ENCODE measurements at places on chromosomes 1 and 21. TPM values are rescaled to one million over a fixed set of nuclear protein-coding genes. Genes with fewer than 3 reads are reported as not detected.

- no peaks in the 10 kb centered on the region for H3K27me3 ChIP-seq
- no peak for DNase-seq
- H3K36me3 ChIP-seq = no peaks in the 10 kb centered on the region
- H3K27ac ChIP-seq = no peak overlapping the region
- no peaks in the 10 kb centered on the region for H3K4me1 ChIP-seq
These were observed 462.7 kb upstream of the CXADR start for GRCh38 chr21:17050156-17050555.

- H3K27me3 ChIP-seq = no peaks in the 10 kb centered on the region
- H3K36me3 ChIP-seq = no peaks in the 10 kb centered on the region
- no peak overlapping the region for H3K4me3 ChIP-seq
- H3K4me1 ChIP-seq = no peaks in the 10 kb centered on the region
These were observed 23.2 kb downstream of the CRCT1 start for GRCh38 chr1:152537496-152537895.

DNA sequence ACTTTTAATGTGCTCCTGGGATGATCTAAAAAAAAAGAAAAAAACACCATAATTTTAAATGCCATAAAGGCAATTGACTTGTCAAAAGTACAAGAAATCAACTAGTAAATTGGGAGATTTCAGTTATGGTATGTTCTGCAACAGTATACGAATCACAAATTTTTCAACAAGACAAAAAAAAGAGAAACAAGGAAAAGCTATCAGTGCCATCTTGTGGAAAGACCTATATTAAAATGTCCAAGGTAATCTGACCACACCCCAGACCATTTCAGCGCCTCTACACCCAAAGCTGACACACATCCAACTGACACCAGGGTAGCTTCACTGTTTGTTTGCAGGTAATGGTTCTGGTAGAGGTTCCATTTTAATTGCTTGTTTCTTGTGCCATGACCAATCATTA lies 5.0 kb upstream of the DUSP23 start:
- H3K36me3 ChIP-seq = no peaks in the 10 kb centered on the region
- H3K4me3 ChIP-seq = no peak overlapping the region
- DNase-seq = no peak
- H3K27ac ChIP-seq = no peak overlapping the region

- no peak overlapping the region for H3K4me3 ChIP-seq
- no peak for DNase-seq
- H3K36me3 ChIP-seq = no peaks in the 10 kb centered on the region
- peak overlapping the region; percentile 53 for H3K27ac ChIP-seq
- H3K27me3 ChIP-seq = no peaks in the 10 kb centered on the region
These were observed 4.4 kb downstream of the TMEM200B start for GRCh38 chr1:29119121-29119929.

DNA sequence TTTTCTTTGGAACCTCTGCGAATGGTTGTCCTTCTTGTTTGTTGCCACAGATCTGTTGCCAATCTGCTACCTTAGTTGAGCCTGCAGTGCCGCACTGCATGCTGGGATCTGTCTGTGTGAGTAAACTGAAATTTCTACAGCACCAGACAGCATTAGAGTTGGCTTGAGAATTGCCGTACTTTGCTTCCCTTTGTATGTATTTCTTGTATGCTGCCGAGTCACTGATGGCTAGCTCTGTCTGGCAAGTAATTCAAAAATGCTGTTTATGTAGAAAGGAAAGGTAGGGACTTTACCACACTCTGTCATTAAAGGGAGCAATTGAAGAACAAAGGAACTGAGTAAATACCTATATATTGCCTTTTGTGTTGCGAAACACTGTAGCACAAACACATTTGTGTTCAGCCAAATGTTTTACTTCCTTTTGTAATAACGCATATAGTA lies 857.4 kb downstream of the USP25 start:
- no peaks in the 10 kb centered on the region for H3K27me3 ChIP-seq
- peaks cover 13% of the 10 kb centered on the region for H3K4me1 ChIP-seq
- no peak for DNase-seq

DNA sequence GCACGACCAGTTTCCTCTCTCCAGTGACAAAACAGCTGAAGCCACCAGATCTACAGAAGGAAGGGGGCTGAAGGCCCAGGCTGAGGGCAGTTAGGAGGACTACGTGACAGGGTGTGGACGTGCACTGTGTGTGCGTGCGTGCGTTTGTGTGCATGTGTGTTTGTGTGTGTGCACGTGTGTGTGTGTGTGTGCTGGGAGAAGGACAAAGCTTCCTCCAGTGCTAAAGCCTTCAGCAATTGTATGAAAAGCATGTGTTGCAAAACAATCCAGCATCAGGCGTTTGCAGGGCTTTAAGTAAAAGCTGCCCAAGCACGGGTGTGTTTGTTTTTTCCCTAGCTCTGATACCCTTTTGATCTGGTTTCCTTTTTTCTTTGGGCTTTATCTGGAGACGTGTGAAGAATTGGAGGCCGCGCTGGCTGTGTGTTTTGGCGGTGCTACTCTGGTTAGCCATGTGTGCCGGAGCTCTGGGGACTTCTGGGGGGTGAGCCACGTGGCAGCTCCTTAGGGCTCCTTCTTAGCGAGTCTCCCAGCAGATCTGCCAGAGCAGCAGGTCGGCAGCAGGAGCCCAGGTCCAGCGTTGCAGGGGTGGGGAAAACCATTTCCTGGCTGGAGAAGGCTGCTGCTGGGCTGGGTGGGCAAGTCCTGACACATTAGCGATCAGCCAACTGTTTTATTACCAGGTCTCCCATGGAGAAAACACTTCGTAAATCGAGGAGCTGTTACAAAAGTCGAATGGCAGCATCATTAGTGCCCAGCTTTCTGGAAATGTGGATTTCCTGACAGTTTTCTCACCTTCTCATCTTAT lies 73.4 kb downstream of the UCK2 start:
- peak overlapping the region; percentile 99 for H3K27ac ChIP-seq
- no peak for DNase-seq
- peaks cover 39% of the 10 kb centered on the region for H3K4me1 ChIP-seq
- no peaks in the 10 kb centered on the region for H3K27me3 ChIP-seq
- H3K36me3 ChIP-seq = no peaks in the 10 kb centered on the region
- H3K4me3 ChIP-seq = peak overlapping the region; percentile 25

DNA sequence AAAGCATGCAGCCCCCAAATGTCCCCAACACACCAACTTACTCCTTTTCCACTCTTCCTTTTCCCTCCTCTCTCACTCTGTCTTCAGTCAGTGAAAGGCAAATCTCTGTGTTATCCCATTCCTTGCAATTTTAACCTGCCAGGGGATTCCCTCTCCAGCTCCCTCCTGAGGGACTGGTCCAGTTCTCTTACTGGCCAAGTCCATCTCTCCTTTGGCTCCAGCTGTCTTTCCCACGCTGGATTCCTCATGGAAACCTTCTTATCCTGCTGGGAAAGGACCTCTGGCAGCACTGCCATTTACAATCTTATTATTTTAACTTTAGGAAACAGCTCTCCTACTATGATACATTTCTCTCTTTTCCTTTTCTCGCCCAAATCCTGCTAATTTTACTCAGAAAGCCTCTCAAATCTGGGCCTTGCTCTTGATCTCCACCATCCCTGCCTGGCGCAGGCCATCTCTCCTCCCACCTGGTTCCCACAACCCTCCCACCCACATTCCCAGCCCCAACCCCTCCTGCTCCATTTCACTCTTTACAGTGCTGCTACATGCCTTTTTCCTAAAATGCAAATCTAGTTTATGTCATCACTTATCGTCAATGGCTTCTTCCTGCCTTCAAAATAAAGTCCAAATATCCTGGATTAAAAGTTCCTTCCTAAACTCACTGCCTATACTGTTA lies 72.7 kb upstream of the CNN3 start:
- no peak for DNase-seq
- H3K27me3 ChIP-seq = no peaks in the 10 kb centered on the region
- H3K27ac ChIP-seq = no peak overlapping the region

- no peak for DNase-seq
- no peaks in the 10 kb centered on the region for H3K36me3 ChIP-seq
- peaks cover 37% of the 10 kb centered on the region for H3K4me1 ChIP-seq
- H3K4me3 ChIP-seq = no peak overlapping the region
- no peaks in the 10 kb centered on the region for H3K27me3 ChIP-seq
These were observed 78.2 kb upstream of the SDC3 start for GRCh38 chr1:30986755-30987154.

- no peaks in the 10 kb centered on the region for H3K27me3 ChIP-seq
- peaks cover 66% of the 10 kb centered on the region for H3K4me1 ChIP-seq
- peak overlapping the region; percentile 29 for H3K4me3 ChIP-seq
- H3K36me3 ChIP-seq = no peaks in the 10 kb centered on the region
- peak overlapping the region; percentile 80 for H3K27ac ChIP-seq
These were observed 27.2 kb downstream of the IRF2BP2 start for GRCh38 chr1:234582681-234583301.

Gene KLHDC7A
- total RNA-seq = not detected

GRCh38 chr1:15308135-15308534 lies 61.1 kb downstream of the FHAD1 start:
- H3K4me3 ChIP-seq = no peak overlapping the region
- DNase-seq = no peak
- no peak overlapping the region for H3K27ac ChIP-seq
- no peaks in the 10 kb centered on the region for H3K36me3 ChIP-seq
- H3K27me3 ChIP-seq = no peaks in the 10 kb centered on the region
- H3K4me1 ChIP-seq = no peaks in the 10 kb centered on the region

Measured in thoracic aorta (tissue), 2 donors.